ENCODE measurements at places on chromosomes 4 and X.

GRCh38 chrX:123422875-123423274, 238.8 kb downstream of the GRIA3 start:
- DNase-seq: no peak

DNA sequence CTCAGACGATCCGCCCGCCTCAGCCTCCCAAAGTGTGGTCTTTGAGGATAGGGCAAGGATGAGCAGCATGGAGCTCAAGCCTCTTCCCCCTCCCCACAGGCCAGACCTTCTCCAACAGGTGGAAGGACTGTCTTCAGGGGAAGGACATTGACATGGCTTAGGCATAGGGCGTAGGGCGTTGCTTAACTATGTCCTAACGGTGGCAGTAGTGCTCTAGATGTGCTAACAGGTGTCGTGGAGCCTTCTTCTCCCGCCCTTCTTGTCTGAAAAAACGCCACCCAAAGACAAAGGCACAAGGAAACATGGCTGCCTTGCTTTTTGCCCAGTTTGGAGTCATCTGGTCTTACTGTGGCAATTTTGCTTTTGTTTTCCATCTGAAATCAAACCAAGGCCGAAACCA, 219.8 kb downstream of the OR13H1 start:
- peak; percentile 33 for DNase-seq

GRCh38 chr4:24094726-24095125, 204.9 kb upstream of the PPARGC1A start:
- no peak for DNase-seq

DNA sequence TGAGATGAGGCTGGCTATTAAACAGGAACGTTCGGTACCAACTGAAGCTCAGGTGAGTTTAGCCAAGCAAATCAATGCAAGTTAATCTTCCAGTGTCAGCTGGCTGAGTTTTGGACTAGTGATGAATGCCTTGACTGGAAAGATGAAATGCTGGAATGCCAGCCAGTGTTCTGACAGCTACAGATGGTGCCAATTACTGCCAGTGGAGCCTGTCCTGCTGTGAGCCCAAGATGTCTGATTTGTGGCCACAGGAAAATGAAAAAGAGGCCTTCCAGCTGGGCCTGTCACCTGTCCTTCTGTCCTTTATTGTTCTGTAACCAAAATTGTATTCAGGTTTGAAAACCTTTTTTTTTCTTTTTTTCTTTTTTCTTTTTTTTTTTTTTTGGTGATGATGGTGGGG, 223.1 kb downstream of the AFF2 start:
- DNase-seq: no peak

DNA sequence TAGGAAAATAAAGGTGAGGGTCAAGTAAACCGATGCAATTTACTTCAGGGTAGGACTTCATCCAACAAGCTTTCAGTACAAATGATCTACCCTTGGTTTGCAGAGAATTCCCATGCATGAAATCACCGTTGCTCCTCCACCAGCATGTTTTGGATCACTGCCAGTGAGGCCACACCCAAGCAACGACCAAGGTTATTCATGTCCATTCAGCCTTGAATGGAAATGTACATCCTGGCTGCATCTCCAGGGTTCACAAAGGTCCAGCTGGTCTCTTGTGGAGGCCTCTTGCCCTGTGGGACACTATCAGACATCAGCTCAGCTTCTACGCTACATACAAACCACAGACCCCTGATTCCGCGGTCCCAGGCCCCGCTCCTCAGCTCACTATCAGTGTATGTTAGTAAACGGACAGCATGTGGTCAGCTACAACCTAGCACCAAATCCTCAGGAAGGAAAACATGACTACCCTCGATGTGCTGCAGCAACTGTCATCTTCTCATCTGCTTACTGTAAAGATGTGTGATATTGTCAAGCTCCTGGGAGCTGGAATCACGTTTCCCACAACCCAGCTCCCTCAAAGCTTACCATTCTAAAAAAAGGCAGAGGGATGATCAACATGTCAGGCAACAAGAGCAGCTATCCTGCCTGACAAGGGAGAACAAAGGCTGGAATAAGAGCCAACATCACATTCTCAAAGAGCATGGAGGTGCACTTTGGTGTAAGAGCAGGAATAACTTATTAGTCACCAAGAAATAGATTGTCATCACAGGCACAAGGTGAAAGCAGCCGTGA, 4.9 kb downstream of the LYAR start:
- no peak for DNase-seq

DNA sequence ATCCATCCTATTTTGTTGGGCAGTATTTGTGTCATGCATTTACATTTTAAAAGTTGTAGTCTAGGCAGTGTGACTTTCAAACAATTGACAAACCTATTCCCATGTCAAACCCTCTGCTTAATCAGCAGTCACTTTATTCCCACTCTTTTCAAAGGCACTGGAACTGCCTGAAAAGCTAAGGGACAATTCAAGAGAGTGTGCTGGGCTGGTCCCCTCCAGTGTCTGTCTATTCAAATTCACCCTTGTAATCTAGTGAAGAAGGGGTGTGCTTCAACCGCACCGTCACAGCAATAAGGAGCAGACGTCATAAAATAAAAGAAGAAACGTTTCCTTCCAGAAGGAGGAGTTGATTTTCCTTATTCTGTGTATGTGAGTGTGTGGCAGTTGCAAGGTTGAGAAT, 197.0 kb upstream of the MAD2L1 start:
- no peak for DNase-seq

- DNase-seq: no peak
These were observed 600.7 kb downstream of the CCSER1 start for GRCh38 chr4:90727938-90728337.

- no peak for DNase-seq
These were observed 66.0 kb downstream of the UBE2K start for GRCh38 chr4:39763714-39764572.

- DNase-seq: peak; percentile 47
These were observed 6.4 kb upstream of the SMIM9 start for GRCh38 chrX:154840856-154841255.

- DNase-seq: no peak
These were observed 86.3 kb downstream of the GPRIN3 start for GRCh38 chr4:89221167-89221867.

GRCh38 chr4:100982345-100982744, 365.0 kb downstream of the PPP3CA start:
- no peak for DNase-seq

DNA sequence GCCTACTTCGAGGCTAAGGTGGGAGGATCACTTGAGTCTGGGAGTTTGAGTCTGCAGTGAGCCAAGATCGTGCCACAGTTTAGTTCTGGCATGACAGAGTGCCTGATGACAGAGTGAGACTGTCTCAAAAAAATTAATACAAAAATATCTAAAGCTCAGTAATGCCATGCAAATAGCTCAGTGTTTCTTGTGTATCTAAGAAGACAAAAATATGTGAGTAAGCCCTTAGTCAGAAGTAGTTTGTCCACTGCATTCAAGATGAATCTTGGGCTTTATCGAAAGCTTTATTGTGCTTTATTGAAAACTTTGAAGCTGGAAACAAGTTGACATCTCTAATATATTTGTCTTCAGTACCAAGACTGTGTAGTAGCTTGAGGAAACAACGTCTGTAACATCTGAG, 115.9 kb downstream of the GPAT3 start:
- DNase-seq: no peak

DNA sequence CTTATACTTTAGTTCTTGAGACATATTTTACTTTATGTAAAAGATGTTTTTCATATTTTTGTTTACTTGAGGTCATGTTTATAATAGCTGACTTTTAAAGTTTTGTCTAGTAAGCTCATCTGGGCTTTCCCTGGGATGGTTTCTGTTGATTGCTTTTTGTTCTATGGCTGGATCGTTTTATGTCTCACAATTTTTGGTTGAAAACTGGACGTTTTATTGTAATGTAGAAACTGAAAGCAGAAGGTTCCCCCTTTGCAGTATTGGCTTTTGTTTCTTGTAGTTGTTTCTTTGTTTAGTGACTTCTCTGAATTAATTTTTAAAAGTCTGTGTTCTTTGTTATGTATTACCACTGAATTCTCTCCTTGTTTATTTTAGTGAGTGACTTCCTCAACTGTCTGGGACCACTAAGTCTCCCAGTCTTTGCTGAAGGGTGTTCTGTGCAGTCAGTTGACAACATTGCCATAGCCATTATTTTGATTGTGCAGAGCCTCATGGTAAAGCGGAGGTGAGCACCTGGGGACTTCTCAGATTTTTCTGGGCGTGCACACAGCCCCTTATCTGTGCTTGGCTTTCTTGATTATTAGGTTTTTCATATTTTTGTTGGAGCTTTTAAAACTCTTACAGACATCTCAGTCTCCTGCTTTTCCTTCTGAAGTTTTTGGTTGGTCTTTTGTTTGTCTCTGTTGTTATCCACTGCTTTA, 31.0 kb downstream of the KDM6A start:
- DNase-seq: no peak

DNA sequence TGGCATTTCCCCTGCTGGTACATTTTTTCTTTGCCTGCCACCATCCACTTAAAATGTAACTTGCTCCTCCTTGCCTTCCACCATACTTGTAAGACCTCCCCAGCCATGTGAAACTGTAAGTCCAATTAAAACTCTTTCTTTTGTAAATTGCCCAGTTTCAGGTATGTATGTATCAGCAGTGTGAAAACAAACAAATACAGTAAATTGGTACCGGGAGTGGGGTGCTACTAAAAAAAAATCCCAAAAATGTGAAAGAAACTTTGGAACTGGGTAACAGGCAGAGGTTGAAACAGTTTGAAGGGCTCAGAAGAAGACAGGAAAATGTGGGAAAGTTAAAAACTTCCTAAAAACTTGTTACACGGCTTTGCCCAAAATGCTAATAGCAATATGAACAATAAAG, 16.3 kb downstream of the ARHGEF9 start:
- no peak for DNase-seq

GRCh38 chrX:68588602-68589371, 58.7 kb upstream of the STARD8 start:
- no peak for DNase-seq

DNA sequence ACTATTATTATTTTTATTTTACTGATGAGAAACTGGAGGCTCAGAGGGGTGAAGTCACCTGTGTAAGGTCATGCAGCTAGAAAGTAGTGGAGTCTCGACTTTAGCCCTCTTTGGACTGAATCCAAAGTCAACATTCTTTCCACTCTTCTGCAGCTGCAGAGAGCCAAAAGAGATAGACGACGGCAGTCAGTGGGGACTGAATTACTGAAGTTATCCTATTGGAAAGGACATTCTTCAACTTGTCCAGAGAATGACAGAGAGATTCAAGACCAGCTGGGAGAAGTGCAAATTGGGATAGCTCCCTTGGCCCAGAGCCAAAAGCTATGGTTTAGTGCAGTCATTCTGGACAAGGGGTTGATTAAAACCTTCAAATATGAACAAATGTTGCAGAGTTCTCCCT, 42.5 kb downstream of the VGLL1 start:
- no peak for DNase-seq

GRCh38 chr4:163343604-163344146, at the start of gene NPY5R:
TSS of gene NPY5R (plus strand) at chr4:163343892. CDS start at chr4:163350274, 6,382 bp downstream.
- no peak for DNase-seq

GRCh38 chrX:24148535-24149350, 786 bp upstream of the ZFX start:
- DNase-seq: no peak

- DNase-seq: no peak
These were observed 33.4 kb downstream of the SLC25A5 start for GRCh38 chrX:119501511-119502148.

- DNase-seq: no peak
These were observed 660 bp downstream of the WWC2 start for GRCh38 chr4:183099537-183100297.

- DNase-seq: no peak
These were observed 205.8 kb downstream of the SPCS3 start for GRCh38 chr4:176525576-176525975.

GRCh38 chr4:110104661-110105060, 93.8 kb downstream of the ELOVL6 start:
- no peak for DNase-seq

DNA sequence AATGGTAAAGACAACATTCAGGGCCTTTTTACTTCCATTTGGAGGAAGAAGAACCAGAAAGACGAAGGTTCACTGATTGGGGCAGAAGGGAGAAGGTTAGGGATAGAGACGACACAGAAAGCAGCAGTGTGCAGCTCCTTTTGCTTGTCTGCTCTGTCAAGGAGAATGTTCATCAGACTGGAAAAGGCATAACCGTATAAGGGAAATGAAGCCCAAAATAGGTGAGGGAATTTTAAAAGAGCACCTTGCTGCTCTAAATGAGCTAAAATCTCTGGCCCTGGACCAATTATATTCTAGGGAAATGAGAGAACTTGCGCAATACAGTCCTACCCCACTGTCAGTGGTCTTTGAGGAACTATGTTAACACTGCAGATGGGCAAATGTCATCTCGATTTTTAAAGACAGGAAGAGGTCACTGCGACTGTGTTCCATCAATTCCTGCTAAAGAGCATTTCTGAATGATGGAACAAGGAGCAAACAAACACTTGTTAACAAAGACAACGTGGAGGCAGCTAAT, 909.8 kb upstream of the FTHL17 start:
- no peak for DNase-seq

DNA sequence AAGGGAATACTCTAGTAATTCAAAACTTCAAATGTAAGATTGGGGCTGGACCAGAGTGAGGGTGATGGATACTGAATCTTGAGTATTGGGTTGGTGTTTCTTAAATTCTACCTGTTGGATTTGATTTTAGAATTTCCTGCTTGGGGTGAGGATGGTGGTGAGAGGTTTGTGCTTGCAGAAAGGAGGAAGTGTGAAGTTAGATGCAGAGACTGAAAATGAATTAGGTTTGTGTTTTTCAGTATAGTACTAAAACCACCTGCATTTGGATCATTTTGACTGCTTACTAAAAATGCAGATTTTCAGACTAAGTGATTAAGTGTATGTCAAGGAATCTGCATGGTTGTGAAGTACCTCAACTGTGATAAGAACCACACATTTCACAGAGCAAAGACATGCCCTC, 131.5 kb upstream of the CENPE start:
- no peak for DNase-seq

DNA sequence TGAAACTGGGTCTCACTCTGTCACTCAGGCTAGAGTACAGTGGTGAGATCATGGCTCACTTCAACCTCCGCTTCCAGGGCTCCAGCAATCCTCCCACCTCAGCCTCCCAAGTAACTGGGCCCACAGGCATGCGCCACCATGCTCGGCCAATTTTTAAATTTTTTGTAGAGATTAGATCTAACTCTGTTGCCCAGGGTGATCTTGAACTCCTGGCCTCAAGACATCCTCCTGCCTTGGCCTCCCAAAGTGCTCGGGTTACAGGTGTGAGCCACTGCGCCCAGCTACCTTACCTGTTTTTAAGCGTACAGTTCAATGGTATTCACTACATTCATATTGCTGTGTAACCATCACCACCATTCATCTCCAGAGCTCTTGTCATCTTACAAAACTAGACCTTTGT, 41.5 kb downstream of the ING2 start:
- no peak for DNase-seq

- no peak for DNase-seq
These were observed 24.1 kb downstream of the CCDC149 start for GRCh38 chr4:24888475-24889344.

DNA sequence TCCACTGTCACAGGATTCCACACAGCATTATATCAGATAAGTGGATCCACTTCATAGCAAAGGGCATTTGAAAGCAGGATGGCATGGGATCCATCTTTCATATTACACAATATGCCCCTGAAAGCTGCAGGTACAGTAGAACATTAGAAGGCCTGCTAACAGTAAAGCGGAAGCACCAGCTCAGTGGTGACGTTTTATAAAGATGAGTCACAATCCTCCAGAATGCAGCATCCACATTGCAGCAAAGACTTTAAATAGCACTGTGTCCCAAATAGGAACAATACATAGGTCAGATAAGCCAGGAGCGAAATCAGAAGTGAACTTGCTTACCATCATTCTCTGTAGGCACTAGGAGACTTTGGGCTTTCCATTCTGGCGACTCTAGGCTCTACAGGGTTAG, 609.5 kb upstream of the FAT1 start:
- DNase-seq: no peak

All from Jurkat, Clone E6-1 (cell line).